Cerebellar cortex (tissue), 1 donor: ENCODE measurements at places on chromosomes 11 and 22.

DNA sequence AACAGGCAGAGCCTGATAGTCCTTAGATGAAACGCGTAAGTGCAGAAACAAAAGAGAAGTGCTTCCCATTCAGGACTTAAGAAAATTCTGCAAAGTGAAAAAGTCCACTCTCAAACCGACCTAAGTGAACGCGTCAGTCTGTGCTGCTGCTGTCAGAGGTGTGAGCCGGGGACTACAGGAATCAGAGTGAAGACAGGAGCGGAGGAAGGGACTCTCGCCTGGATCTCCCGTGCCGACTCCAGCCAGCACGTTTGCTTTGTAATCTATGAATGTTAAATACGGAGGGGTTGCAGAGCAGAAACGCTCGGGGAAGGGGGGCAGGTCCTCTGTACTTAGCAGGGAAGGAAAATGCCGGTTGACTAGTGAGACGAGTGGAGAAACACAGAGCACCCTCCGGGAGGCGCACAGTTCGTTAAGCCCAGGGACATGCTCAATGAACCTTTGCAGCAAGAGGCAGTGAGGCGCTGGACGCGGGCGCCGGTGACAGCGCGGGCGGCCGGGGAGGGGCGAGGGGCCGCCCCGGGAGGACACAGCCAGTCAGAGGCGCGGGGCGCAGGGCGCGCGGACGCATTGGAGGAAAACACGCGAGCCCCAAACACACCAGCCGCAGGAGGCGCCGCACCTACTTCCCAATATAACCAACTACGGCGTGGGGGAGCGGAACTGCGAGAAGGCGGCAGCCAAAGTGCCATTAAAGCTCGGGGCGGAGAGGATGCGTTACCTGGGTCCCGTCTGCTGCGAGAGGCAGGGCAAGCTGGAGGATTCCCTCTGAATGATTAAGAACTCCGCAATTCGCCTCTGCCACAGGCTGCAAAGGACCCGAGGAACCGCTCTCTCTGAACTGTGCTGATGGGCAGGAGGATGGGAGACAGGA lies at the start of gene CNTN5:
Gene CNTN5 (plus strand): TSS at position 598 of the 874 bp plus-strand sequence.
- no peak for DNase-seq

- DNase-seq: peak; percentile 56
Observed at GRCh38 chr11:47979378-47980087, 826 bp upstream of the PTPRJ start.

GRCh38 chr11:103436131-103436770 lies 327.0 kb downstream of the DYNC2H1 start:
- no peak for DNase-seq

DNA sequence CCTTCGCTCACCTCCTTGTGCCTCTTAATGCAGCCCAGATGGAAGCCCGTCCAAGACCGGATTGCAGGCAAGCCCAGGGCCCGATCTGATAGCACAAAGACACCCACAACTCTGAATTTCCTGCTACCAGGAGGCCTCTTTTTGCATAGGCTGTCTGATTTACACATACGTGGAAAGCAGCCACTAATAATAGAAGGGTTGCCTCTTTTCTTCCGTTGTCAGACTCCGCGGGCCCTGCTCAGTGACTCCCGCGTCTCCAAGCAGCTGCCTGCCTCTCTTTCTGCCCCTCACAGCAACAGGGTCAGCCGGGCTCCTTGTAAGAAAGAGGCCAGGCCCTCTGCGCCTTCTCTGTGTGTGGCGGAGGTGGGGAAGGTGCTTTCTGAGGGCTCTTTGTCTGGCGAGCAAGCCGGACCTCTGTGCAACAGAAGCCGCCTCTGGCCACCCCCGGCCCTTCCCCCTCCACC lies 26.7 kb downstream of the FLI1 start:
- no peak for DNase-seq

- DNase-seq: no peak
Observed at GRCh38 chr11:11318961-11319360, 34.1 kb downstream of the CSNK2A3 start.

GRCh38 chr11:34505874-34506273 lies 7.7 kb downstream of the ELF5 start:
- DNase-seq: no peak

GRCh38 chr22:30402028-30402765 lies 5.4 kb downstream of the SEC14L2 start:
- no peak for DNase-seq

DNA sequence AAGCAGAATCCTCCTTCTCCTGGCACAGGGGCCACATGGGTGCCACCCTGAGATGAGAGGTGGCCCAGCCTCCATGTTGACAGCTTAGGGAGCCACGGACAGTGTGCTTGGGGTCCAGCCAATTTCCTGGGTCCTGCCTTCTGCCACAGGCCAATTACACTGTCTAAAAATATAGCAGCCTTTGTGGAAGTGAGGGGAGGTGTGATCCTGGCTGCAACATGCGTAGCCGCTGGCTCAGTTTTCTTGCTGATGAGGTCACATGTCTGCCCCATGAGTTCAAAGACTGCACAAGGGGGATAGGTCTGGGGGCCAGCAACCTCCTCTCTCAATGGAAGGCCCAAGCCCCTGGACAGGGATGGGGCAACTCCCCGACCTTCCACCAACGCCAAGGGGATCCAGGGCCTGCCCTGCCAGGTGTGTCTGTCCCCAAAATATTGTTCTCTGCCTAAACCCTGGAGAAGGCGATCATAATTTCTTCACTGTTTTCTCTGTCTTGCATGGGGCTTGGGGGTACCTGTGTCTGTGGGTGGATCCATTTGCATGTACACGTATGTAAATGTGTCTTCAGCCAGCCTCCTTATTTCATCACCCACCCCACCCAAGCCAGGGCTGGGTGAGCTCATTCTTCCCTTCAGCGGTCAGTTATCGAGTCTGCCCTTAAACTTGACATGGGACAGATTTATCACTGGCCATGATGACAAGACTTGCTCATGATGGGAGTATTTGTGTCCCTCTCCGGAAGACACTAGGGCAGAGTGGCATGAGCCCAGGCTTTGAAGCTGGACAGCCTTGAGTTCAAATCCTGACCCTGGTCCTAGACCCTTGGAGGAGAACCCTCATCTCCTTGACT lies 59.4 kb downstream of the OTOG start:
- DNase-seq: no peak

GRCh38 chr11:45869551-45869950 lies 15.9 kb upstream of the MAPK8IP1 start:
- no peak for DNase-seq

DNA sequence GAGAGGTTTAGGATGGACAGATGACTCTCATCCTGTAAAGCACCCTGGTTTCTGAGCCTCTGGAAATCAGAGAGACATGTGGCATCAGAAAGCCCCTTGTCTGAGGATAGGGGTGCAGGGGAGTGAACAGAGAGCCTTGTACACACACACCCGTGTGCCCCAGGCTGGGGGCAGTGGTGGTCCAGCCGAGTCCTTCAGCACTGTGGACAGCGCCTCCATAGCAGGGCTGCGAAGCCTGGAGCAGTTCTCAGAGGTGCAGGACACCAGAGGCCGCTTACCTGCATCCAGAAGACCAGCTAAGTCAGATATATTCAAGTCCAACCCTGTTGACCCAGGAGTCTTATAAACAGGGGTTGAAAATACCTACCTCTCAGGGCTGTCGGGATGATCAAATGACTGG lies 11.5 kb upstream of the IGSF9B start:
- no peak for DNase-seq

DNA sequence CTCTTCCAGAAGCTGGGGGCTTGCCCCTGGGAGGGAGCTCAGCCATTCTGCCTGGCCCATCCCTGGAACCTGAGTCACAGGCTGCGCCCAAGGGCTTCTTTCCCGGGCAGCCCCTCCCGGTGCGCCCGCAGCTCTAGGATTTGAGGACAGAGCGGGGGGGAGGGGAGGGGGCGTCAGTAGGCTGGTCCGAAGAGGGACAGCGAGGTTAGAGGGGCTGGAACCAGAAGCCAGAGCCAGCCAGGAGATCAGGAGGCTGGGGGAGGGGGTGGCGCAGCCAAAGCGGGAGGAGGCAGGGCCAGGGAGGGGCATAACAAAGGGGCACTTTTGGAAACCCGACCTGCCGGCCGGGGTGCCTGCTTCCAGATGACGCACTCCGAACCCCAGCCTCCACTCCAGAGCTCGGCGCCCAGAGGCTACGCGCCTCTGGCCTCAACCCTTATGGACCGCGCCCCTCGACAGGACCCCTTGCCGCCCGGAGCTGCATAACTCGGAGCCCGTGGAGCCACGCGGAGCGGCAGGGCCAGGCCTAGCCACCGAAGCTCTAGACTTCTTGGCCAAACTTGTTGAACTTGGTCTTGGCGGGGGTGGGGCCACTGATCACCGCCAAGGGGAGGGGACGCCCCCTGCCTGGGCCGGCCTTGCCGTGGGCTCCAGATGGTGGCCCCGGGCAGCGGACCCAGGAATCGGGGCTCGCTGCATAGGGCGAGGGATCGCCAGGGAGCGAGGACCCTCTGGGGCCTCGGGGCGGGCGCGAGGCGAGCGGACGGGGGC lies 744 bp downstream of the PACSIN3 start:
- peak; percentile 62 for DNase-seq

- no peak for DNase-seq
Observed at GRCh38 chr22:42726811-42727210, 6.1 kb upstream of the A4GALT start.

DNA sequence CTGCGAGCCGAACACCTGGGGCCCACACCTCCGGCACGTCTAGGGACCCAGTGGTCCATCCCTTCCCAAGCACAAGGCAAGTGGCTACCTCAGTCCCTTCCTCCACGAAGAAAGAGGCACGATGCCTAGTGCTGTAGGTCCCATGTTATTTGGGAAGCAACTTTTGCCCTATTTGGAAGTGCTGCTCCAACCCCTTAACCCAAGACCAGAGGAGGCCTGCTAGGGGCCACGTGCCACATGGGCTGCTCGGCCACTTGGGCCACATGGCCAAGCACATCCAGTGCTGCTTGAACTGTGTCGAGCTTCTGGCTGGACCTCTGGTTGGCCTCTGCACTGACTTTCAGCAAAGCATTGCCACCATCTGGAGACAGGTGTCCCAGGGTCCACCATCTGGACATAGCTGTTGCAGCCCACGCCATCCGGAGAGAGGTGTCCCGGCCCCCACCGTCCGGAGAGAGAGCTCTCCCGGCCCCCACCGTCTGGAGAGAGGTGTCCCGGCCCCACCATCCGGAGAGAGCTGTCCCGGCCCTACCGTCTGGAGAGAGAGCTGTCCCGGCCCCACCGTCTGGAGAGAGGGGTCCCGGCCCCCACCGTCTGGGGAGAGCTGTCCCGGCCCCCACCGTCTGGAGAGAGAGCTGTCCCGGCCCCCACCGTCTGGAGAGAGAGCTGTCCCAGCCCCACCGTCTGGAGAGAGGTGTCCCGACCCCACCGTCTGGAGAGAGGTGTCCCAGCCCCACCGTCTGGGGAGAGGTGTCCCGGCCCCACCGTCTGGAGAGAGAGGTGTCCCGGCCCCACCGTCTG lies 6.5 kb upstream of the B4GALNT4 start:
- no peak for DNase-seq

- DNase-seq: no peak
Observed at GRCh38 chr11:13638422-13638821, 30.0 kb upstream of the FAR1 start.

- no peak for DNase-seq
Observed at GRCh38 chr11:75497788-75498409, 27.8 kb downstream of the GDPD5 start.

DNA sequence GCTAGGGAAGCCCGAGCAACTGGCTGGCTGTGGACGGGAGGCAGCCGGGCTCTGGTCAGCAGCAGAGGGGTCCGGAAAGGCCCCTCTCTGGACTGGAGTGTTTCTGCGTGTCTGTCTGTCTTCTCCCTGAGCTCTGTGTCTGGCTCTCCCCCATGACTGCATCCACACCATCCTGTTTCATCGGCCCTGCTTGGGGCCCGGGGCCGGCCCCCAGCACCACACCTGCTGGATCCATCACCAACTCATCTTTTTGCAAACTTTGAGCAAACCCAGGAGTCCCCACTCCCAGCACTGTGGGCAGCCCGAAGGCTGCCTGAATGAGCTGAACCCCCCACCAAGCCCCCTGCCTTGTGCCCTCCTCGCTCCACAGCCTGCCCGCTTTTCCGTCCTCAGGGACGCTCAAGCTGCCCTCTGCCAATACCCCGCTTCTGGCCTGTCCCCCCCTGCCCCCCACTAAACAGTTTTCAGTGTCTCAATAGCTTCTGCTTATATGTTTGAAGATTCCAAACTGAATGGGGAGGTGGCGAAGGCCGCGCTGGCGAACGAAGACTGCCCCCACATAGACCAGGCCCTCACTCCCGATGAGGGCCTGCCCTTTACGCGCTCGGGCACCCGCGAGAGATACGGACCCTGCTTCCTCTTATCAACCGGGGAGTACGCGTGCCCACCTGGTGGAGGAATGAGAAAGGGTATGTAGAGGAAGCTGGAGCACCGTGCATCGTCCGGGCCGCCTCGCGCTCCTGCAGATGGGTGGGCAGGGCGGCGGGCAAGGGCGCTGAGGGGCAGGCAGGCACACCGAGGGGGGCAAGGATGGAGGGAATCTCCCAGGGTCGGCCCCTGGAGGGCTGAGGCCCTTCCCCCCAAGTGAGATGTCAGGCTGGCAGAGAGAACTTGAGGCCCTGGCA lies 44.6 kb downstream of the KCNC1 start:
- DNase-seq: no peak

DNA sequence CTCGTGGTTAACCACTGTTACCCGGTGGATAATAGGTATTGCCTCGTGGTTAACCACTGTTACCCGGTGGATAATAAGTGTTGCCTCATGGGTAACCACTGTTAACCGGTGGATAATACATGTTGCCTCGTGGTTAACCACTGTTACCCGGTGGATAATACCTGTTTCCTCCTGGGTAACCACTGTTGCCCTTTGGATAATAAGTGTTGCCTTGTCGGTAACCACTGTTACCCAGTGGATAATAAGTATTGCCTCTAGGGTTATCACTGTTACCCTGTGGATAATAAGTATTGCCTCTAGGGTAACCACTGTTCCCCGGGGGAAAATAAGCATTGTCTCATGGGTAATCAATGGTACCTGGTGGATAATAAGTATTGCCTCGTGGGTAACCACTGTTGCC lies 15.0 kb upstream of the NXPE4 start:
- DNase-seq: no peak

- DNase-seq: no peak
Observed at GRCh38 chr11:47396049-47396320, 12.4 kb upstream of the SLC39A13 start.

DNA sequence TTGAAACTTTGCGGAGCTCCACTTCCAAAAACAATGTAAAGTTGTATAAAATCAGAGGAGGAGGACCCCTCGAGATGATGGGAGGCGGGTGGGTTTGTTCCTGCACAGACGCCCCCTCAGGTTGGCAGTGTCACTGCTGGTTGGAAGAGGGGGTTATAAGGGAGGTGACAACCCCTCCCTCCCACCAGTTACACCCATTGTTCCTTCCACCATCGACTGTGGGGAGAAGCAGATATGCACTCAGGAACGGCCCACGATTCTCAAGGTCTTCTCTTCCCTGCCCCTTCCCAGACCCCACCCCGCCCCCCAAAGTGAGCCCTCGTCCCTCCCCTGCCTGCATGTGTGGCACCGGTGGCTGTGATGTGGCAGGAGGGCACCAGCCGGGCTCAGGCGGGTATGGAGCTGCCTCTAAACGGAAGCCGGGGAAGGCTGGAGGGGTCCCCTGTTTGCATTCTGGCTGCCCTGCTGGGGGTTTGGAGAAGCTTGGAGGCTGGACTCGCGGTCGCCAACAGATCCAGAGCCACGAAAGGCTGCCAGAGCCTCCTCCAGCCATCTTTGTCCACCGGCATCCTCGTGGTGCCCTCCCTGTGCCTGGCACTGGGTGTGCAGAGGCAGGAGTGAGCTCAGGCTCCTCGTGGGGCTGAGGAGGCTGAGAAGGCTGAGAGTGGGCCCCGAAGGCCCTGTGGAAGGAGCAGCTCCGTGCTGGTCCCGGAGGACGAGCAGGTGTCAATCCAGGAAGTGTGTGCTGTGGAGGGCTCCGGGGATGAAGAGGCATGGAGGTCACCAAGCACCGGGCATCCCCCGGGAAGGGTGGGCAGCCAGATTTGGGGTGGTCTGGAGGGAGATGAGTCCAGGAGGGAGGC lies 778 bp downstream of the KDELR3 start:
- no peak for DNase-seq

- no peak for DNase-seq
Observed at GRCh38 chr11:73914284-73914683, 36.5 kb upstream of the DNAJB13 start.
